Endothelial cell (in vitro differentiated cells): ENCODE measurements at places on chromosomes 7 and 10. TPM values are rescaled to one million over a fixed set of nuclear protein-coding genes. Genes with fewer than 3 reads are reported as not detected.

Gene LRIT1
- not detected for total RNA-seq

Gene CHN2
- 3.4 TPM for total RNA-seq

Gene AHCYL2
- 19.9 TPM for total RNA-seq

DNA sequence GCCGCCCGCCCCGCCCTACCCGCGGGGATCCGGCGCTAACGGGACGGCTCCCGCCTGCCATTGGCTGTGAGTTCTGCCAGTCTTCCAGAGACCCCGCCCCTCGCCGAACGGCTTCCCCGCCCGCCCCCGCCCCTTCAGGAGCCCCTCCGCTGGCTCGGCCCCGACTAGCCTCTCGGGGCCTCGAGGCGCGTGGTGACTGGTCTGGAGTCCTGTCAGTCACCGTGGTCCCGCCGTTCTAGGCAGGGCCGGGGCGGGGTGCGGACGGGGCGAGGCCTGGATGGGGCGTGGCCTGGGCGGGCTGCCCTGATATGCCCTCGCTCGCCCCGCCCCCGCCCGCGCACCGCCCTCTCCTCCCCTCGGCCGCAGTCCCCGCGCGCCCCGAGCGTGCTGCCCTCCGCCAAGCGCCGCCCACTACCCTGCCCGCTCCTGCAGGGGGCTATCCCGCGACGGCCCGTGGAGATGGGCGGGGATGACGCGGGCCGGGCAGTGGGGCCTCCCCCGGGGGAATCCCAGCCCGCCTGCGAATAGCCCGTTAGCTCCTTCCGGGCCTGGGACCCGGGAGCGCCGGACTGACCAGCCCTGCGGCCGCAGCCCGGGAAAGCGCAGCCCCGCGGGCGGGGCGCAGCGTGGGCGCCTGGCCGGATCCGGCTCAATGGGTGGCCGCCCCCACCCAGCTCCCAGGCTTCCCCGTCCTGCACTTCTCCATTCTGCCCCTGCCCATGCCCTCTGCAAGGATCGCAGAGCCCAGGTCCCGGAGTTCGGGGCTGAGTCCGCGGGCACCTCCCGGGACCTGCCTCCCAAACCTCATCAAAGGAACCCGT, 444 bp upstream of the HIP1 start:
- H3K27me3 ChIP-seq: peaks cover 7% of the 10 kb centered on the region
- peak overlapping the region; percentile 78 for H3K27ac ChIP-seq
- H3K4me1 ChIP-seq: peaks cover 10% of the 10 kb centered on the region
- peak overlapping the region; percentile 95 for H3K4me3 ChIP-seq

DNA sequence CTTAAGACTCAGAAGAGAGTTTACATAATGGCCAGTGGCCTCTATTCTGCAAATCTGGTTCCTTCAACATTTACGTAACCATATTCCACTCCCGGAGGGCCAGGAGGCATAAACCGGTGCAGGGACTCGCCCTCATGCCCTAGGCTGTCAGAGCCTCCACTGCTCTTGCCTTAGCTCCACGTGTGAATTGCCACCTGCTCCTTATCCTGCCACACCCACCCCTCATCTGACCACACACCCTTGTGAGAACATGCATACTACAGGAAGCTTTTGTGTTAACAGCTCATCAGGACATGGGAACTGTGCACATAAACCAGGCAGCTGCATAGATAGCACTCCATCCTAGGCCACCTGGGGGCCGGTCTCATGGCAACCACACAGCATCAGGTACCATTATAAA, 146.7 kb upstream of the PFKP start:
- H3K36me3 ChIP-seq: no peaks in the 10 kb centered on the region
- DNase-seq: no peak
- H3K27ac ChIP-seq: no peak overlapping the region
- H3K4me3 ChIP-seq: no peak overlapping the region
- H3K27me3 ChIP-seq: peaks cover 7% of the 10 kb centered on the region
